ENCODE measurements at places on chromosomes 12 and 14. TPM values are rescaled to one million over a fixed set of nuclear protein-coding genes. Genes with fewer than 3 reads are reported as not detected.
A peak's percentile ranks its signal among the peaks of the same experiment; 100 is the strongest.

- no peak overlapping the region for H3K4me3 ChIP-seq
- H3K36me3 ChIP-seq = no peaks in the 10 kb centered on the region
- H3K27me3 ChIP-seq = no peaks in the 10 kb centered on the region
- H3K27ac ChIP-seq = no peak overlapping the region
Observed at GRCh38 chr12:26499979-26500640, 304.7 kb downstream of the SSPN start.

GRCh38 chr14:67562025-67562775 is 29.1 kb downstream of the PLEKHH1 start:
- H3K4me3 ChIP-seq = no peak overlapping the region
- peak; percentile 23 for DNase-seq
- no peaks in the 10 kb centered on the region for H3K27me3 ChIP-seq
- H3K27ac ChIP-seq = no peak overlapping the region
- no peaks in the 10 kb centered on the region for H3K4me1 ChIP-seq

- H3K27me3 ChIP-seq = no peaks in the 10 kb centered on the region
- no peak overlapping the region for H3K4me3 ChIP-seq
- no peak overlapping the region for H3K27ac ChIP-seq
- no peak for DNase-seq
- H3K4me1 ChIP-seq = no peaks in the 10 kb centered on the region
Observed at GRCh38 chr14:69803753-69804152, 6.7 kb upstream of the SLC10A1 start.

DNA sequence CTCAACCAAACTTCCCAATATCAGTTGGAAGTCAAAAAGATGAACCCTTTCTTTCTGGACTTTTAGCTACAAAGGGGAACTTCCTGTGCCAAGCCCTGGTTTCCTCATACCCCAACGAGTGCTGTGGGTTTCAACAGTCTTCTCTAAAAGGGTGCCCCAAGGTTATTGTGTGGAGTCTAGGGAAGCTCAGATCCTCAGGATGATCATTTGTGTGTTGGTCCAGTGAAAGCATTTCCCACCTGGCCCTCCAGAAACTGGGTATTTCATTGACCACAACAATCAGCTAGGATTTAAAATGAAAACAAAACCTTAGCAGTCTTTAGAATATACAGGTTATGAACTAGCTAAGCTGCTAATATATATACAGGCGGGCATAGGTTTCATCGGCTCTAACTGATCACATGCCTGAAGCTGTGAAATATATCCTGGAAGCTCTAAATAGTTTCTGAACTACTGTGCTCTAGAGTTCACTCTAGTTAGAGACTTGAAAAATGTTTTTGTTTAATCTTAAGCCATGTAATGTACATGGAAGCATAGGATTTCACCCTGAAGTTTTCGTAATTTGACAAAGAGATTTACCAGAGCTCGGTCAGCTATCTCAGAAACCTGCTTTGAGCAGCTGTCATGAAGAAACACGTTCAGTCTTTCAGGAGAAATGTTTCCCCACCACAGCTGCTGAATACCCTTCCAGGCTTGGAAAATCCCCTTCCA is 29.6 kb downstream of the P2RX4 start:
- DNase-seq = no peak
- no peaks in the 10 kb centered on the region for H3K27me3 ChIP-seq
- H3K4me1 ChIP-seq = peaks cover 33% of the 10 kb centered on the region
- H3K27ac ChIP-seq = peak overlapping the region; percentile 75
- no peaks in the 10 kb centered on the region for H3K36me3 ChIP-seq
- no peak overlapping the region for H3K4me3 ChIP-seq

- no peak overlapping the region for H3K27ac ChIP-seq
- no peaks in the 10 kb centered on the region for H3K36me3 ChIP-seq
- no peaks in the 10 kb centered on the region for H3K27me3 ChIP-seq
- H3K4me3 ChIP-seq = no peak overlapping the region
- H3K4me1 ChIP-seq = no peaks in the 10 kb centered on the region
- DNase-seq = peak; percentile 42
Observed at GRCh38 chr14:99513946-99514551, 32.8 kb downstream of the CCNK start.

DNA sequence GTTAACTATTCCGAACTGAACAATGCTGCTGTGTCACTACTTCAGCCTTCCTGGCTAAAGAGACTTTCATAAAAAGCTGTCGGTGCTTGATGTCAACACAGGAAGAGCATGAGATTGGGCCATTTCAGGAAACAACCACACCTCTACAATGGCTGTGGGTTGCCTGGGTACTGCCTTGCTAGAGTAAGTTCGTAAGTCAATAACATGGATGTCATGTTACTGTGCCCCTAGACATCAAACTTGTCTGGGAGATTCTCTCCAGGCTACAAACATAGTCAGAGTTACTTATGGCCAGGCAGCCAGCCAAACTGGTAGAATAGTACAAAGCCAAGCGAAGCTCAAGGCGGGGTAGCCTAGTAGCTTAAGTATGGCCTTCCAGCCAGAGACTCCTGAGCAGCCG is 23.1 kb downstream of the MAX start:
- no peak for DNase-seq
- H3K4me1 ChIP-seq = peaks cover 47% of the 10 kb centered on the region
- H3K27me3 ChIP-seq = no peaks in the 10 kb centered on the region
- H3K4me3 ChIP-seq = no peak overlapping the region
- H3K27ac ChIP-seq = no peak overlapping the region

DNA sequence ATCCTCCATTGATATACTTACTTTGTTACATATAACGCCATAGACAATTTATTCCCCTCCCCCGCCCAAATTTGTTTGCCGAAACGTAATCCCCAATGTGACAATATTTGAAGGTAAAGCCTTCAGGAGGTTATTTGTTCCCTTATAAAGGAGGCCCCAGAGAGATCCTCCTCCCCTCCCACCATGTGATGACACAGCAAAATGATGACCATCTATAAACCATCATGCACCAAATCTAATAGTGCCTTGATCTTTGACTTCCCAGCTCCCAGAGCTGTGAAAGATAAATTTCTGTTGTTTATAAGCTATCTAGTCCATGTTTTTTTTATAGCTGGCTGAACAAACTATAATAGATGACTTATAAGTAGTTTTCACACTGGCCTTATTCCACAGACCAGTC is 122.2 kb downstream of the PTPRO start:
- no peaks in the 10 kb centered on the region for H3K27me3 ChIP-seq
- no peaks in the 10 kb centered on the region for H3K4me1 ChIP-seq
- no peak overlapping the region for H3K27ac ChIP-seq
- H3K4me3 ChIP-seq = no peak overlapping the region
- H3K36me3 ChIP-seq = no peaks in the 10 kb centered on the region

GRCh38 chr12:11729008-11729407 is 79.5 kb downstream of the ETV6 start:
- peak; percentile 56 for DNase-seq
- H3K36me3 ChIP-seq = no peaks in the 10 kb centered on the region
- no peaks in the 10 kb centered on the region for H3K27me3 ChIP-seq
- peak overlapping the region; percentile 77 for H3K27ac ChIP-seq
- H3K4me1 ChIP-seq = peaks cover 65% of the 10 kb centered on the region
- no peak overlapping the region for H3K4me3 ChIP-seq

DNA sequence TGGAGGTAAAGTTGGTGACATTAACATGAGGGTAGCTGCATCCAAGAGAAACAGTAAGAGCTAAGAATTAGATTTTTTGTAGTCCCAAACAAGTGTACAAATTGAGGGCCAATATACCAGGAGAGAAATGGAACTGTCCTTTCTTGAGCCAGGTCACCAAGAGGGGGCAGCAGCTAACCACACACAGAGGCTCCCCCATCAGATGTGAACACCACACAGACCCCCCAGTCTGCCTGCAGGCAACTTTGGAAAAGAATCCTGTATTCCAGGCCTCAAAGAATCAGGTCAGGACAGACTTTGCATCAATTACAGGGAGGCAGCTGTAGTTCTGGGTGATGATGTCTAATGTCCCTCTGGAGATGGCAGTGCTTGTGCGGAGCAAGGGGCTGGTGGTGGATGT is 77.9 kb downstream of the SPTB start:
- DNase-seq = no peak
- H3K27me3 ChIP-seq = no peaks in the 10 kb centered on the region
- H3K27ac ChIP-seq = no peak overlapping the region
- no peak overlapping the region for H3K4me3 ChIP-seq

- no peaks in the 10 kb centered on the region for H3K27me3 ChIP-seq
- H3K36me3 ChIP-seq = no peaks in the 10 kb centered on the region
- DNase-seq = peak; percentile 64
- peaks cover 17% of the 10 kb centered on the region for H3K4me1 ChIP-seq
Observed at GRCh38 chr14:104968153-104968527, 10.0 kb downstream of the AHNAK2 start.

DNA sequence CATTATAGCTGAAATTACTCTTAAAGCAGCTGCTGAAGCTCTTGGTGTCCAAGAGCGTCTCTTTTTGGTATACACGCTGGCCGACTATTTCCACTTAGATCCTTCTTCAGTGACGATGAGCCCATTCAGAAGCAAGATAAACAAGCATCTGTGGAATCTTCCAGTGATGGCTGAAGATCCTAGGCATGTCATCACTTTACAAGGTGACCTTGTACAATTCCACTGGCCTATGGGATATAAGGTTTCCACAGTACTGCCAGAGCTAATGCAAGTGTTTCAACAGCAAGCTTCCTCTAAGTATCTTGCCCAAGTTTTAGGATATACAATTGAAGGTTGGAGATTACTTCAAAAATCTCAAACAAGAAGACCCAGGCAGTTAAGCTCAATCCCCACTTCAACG is 47.0 kb downstream of the INTS13 start:
- no peaks in the 10 kb centered on the region for H3K4me1 ChIP-seq
- H3K4me3 ChIP-seq = no peak overlapping the region
- no peaks in the 10 kb centered on the region for H3K36me3 ChIP-seq
- no peaks in the 10 kb centered on the region for H3K27me3 ChIP-seq
- no peak overlapping the region for H3K27ac ChIP-seq
- no peak for DNase-seq

GRCh38 chr12:25459541-25459951 is 93.5 kb downstream of the LMNTD1 start:
- H3K4me3 ChIP-seq = no peak overlapping the region
- no peaks in the 10 kb centered on the region for H3K36me3 ChIP-seq
- H3K27ac ChIP-seq = no peak overlapping the region
- H3K27me3 ChIP-seq = no peaks in the 10 kb centered on the region

- DNase-seq = no peak
- H3K27ac ChIP-seq = no peak overlapping the region
- H3K4me3 ChIP-seq = no peak overlapping the region
Observed at GRCh38 chr12:81819991-81820633, 61.0 kb upstream of the PPFIA2 start.

DNA sequence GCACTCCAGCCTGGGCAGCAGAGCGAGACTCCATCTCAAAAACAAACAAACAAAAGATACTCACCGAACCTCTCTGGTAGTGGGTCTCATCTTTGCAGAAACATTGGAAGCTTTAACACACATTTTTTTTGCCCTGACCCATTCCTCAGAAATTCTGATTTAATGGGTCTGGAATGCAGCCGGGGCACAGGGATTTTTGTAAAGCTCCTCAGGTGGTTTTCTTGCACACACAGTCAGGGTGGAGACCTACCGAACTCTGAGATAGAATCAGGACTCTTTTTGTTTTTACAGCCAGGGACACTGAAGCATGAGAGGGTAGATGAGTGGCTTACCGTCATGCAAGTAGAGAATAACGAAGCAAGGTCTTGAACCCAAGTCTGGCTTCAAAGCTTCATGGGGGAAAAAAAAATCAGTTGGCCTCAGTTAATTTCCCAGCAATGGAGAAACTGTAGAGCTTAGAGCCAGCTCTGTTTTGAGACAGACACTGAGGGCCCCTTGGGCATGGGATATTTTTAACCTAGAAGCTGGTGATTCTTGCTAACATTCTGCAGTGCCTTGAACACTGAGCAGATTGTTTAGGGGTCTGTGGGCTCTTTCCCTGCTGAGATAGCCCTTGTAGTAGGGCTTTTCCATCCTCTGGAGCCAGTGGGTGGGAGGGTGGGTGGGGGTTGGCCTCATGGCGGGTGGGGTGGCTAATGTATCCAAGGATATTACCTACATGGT is 4.8 kb downstream of the RNU4-2 start:
- H3K27me3 ChIP-seq = no peaks in the 10 kb centered on the region
- no peak overlapping the region for H3K27ac ChIP-seq
- no peak overlapping the region for H3K4me3 ChIP-seq

GRCh38 chr12:110744601-110745264 is 2.0 kb upstream of the PPP1CC start:
- DNase-seq = no peak
- H3K27me3 ChIP-seq = no peaks in the 10 kb centered on the region
- H3K4me1 ChIP-seq = no peaks in the 10 kb centered on the region
- H3K36me3 ChIP-seq = no peaks in the 10 kb centered on the region
- H3K4me3 ChIP-seq = no peak overlapping the region

- H3K27ac ChIP-seq = no peak overlapping the region
- H3K4me3 ChIP-seq = no peak overlapping the region
Observed at GRCh38 chr14:101632520-101632919, 71.2 kb downstream of the DIO3 start.

- DNase-seq = no peak
- H3K27me3 ChIP-seq = no peaks in the 10 kb centered on the region
- H3K36me3 ChIP-seq = no peaks in the 10 kb centered on the region
- H3K27ac ChIP-seq = no peak overlapping the region
- H3K4me3 ChIP-seq = no peak overlapping the region
Observed at GRCh38 chr12:106745181-106745745, 29.2 kb upstream of the RIC8B start.

- H3K27ac ChIP-seq = no peak overlapping the region
- H3K27me3 ChIP-seq = no peaks in the 10 kb centered on the region
- no peak for DNase-seq
- H3K4me1 ChIP-seq = no peaks in the 10 kb centered on the region
- no peak overlapping the region for H3K4me3 ChIP-seq
- H3K36me3 ChIP-seq = no peaks in the 10 kb centered on the region
Observed at GRCh38 chr14:57061009-57061711, 207.5 kb downstream of the EXOC5 start.

DNA sequence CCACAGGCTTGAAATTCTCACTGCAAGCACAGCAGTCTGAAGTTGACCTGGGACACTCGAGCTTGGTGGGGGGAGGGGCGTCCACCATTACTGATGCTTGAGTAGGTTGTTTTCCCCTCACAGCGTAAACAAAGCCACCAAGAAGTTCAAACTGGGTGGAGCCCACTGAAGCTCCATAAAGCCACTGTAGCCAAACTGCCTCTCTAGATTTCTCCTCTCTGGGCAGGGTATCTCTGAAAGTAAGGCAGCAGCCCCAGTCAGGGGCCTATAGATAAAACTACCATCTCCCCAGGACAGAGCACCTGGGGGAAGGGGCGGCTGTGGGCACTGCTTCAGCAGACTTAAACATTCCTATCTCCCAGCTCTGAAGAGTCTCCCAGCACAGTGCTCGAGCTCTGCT is 31.7 kb upstream of the ST8SIA1 start:
- no peak overlapping the region for H3K4me3 ChIP-seq
- no peaks in the 10 kb centered on the region for H3K4me1 ChIP-seq
- H3K27ac ChIP-seq = no peak overlapping the region
- H3K36me3 ChIP-seq = no peaks in the 10 kb centered on the region
- no peak for DNase-seq
- no peaks in the 10 kb centered on the region for H3K27me3 ChIP-seq

ADAM21 gene
- not detected for total RNA-seq

LRP1-AS gene
- not detected for total RNA-seq

TSPAN11 gene
- 0.18 TPM for total RNA-seq

SLC24A4 gene
- total RNA-seq = 1.7 TPM

SERPINA3 gene
- 42.9 TPM for total RNA-seq

ARMH4 gene
- 0.18 TPM for total RNA-seq

SPX gene
- not detected for total RNA-seq

EIF2S1 gene
- total RNA-seq = 27.1 TPM

GPRC5A gene
- total RNA-seq = 99.1 TPM

EXD2 gene
- 12.1 TPM for total RNA-seq
